ENCODE measurements at places on chromosomes 2 and 18. TPM values are rescaled to one million over a fixed set of nuclear protein-coding genes. Genes with fewer than 3 reads are reported as not detected.
A peak's percentile ranks its signal among the peaks of the same experiment; 100 is the strongest.

The TBR1 gene
- not detected for polyA plus RNA-seq

- H3K27ac ChIP-seq = no peak overlapping the region
- no peak overlapping the region for H3K4me3 ChIP-seq
- no peaks in the 10 kb centered on the region for H3K36me3 ChIP-seq
- DNase-seq = no peak
- no peaks in the 10 kb centered on the region for H3K27me3 ChIP-seq
Observed at GRCh38 chr18:39172695-39173421, 1607.3 kb upstream of the CELF4 start.

- no peak for DNase-seq
- no peaks in the 10 kb centered on the region for H3K27me3 ChIP-seq
- no peak overlapping the region for H3K27ac ChIP-seq
Observed at GRCh38 chr2:99439971-99440505, 49.8 kb downstream of the REV1 start.

- H3K36me3 ChIP-seq = no peaks in the 10 kb centered on the region
- H3K4me3 ChIP-seq = no peak overlapping the region
- DNase-seq = no peak
- H3K27ac ChIP-seq = peak overlapping the region; percentile 32
- H3K27me3 ChIP-seq = no peaks in the 10 kb centered on the region
- no peaks in the 10 kb centered on the region for H3K4me1 ChIP-seq
Observed at GRCh38 chr18:48355276-48356115, 53.7 kb downstream of the ZBTB7C start.

GRCh38 chr2:23954325-23955014 lies 14.2 kb downstream of the UBXN2A start:
- no peak overlapping the region for H3K4me3 ChIP-seq
- H3K36me3 ChIP-seq = peaks cover 2% of the 10 kb centered on the region
- H3K4me1 ChIP-seq = no peaks in the 10 kb centered on the region
- no peak overlapping the region for H3K27ac ChIP-seq

The PLA2R1 gene
- 7.9 TPM for polyA plus RNA-seq

The TMEM37 gene
- 19.8 TPM for polyA plus RNA-seq

The PTMA gene
- 2,243 TPM for polyA plus RNA-seq

GRCh38 chr2:216661639-216662375 lies 28.6 kb downstream of the IGFBP2 start:
- H3K36me3 ChIP-seq = peaks cover 4% of the 10 kb centered on the region
- H3K4me1 ChIP-seq = no peaks in the 10 kb centered on the region
- no peak overlapping the region for H3K4me3 ChIP-seq
- peak; percentile 56 for DNase-seq
- H3K27me3 ChIP-seq = no peaks in the 10 kb centered on the region
- H3K27ac ChIP-seq = no peak overlapping the region

The ACMSD gene
- polyA plus RNA-seq = not detected

DNA sequence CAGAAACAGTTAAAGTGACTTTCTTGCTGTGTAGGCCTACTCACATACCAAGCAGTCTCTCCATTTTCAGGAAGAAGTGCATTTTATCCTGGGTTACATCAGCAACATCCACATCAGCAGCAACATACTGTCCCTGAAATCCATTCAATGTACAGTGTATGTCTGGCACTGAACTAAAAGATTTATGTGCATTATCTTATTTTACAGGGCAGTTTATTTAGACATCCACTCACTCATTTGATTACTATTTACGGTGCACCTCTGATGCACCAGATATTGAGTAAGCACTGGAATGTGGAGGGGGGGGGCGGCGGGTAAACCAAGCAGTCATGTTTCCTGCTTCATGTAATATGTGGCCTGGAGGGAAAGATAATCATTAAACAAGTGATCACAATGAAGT lies 1128.2 kb downstream of the BCL11A start:
- H3K4me3 ChIP-seq = no peak overlapping the region
- H3K36me3 ChIP-seq = no peaks in the 10 kb centered on the region
- no peaks in the 10 kb centered on the region for H3K27me3 ChIP-seq
- no peak for DNase-seq
- peaks cover 2% of the 10 kb centered on the region for H3K4me1 ChIP-seq
- H3K27ac ChIP-seq = no peak overlapping the region

- no peaks in the 10 kb centered on the region for H3K36me3 ChIP-seq
- H3K27ac ChIP-seq = peak overlapping the region; percentile 28
- H3K4me3 ChIP-seq = no peak overlapping the region
- peaks cover 4% of the 10 kb centered on the region for H3K4me1 ChIP-seq
- H3K27me3 ChIP-seq = no peaks in the 10 kb centered on the region
Observed at GRCh38 chr2:69767034-69767433, 25.1 kb downstream of the ANXA4 start.

GRCh38 chr18:36734596-36734995 lies 94.2 kb downstream of the TPGS2 start:
- H3K27me3 ChIP-seq = no peaks in the 10 kb centered on the region
- H3K27ac ChIP-seq = no peak overlapping the region
- H3K36me3 ChIP-seq = no peaks in the 10 kb centered on the region

DNA sequence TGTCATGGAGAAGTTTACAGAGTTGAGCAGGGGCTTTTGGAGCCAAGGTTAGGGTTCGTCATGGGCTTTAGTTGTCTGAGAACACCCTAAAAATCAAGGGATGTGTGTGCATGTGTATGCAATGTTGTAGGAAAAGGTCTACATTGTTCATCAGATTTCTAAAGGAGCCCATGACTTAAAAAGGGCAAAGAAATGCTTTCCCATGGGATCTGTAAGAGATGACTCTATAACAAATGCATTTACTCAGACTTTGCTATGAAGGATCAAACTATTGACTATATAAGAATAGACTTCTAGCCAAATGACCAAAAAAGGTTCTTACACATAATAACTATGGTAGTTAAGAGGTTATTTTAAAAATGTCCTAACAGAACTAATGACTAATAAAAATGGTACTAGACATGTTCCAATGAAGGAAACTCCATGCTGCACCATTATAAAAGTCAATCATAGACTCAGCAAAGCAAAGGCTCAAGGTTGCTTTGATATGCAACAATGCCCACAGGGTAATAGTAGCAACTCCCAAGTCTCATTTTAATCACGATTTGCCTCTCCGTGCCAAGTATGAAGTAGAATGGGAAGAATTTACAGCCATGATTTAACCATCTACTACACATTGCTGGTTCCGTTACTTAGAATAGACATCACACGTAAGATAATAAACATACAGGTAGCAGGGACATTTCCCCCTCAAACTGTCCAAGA lies 158.5 kb downstream of the NCKAP5 start:
- H3K27me3 ChIP-seq = no peaks in the 10 kb centered on the region
- H3K36me3 ChIP-seq = no peaks in the 10 kb centered on the region
- no peak overlapping the region for H3K27ac ChIP-seq
- H3K4me1 ChIP-seq = no peaks in the 10 kb centered on the region
- H3K4me3 ChIP-seq = no peak overlapping the region
- DNase-seq = no peak

The GALNT1 gene
- polyA plus RNA-seq = 21.4 TPM

The RUFY4 gene
- polyA plus RNA-seq = not detected

- H3K4me3 ChIP-seq = no peak overlapping the region
- H3K36me3 ChIP-seq = no peaks in the 10 kb centered on the region
- H3K27ac ChIP-seq = no peak overlapping the region
- no peaks in the 10 kb centered on the region for H3K27me3 ChIP-seq
- no peaks in the 10 kb centered on the region for H3K4me1 ChIP-seq
Observed at GRCh38 chr2:122471753-122472152, 716.3 kb downstream of the TSN start.
